ENCODE measurements at places on chromosomes 5 and 9. TPM values are rescaled to one million over a fixed set of nuclear protein-coding genes. Genes with fewer than 3 reads are reported as not detected.

The C5orf34 gene
- total RNA-seq = 1.8 TPM

The PCDHB9 gene
- total RNA-seq = 2.2 TPM

The HEMGN gene
- not detected for total RNA-seq

The BTNL9 gene
- not detected for total RNA-seq

The ORM2 gene
- not detected for total RNA-seq

The APBA1 gene
- total RNA-seq = 11.5 TPM

The TLX3 gene
- total RNA-seq = not detected

The PCDHGB3 gene
- total RNA-seq = 6.8 TPM

The MRRF gene
- total RNA-seq = 36.4 TPM

The TAF11L5 gene
- not detected for total RNA-seq

The GCNT1 gene
- 18.7 TPM for total RNA-seq

The FOXD4L3 gene
- not detected for total RNA-seq

The NR5A1 gene
- not detected for total RNA-seq

The CTXN3 gene
- not detected for total RNA-seq

The DDX4 gene
- total RNA-seq = not detected

The FLT4 gene
- total RNA-seq = 0.16 TPM

The ISL1 gene
- not detected for total RNA-seq

The NUTM2G gene
- not detected for total RNA-seq

The SLC45A2 gene
- total RNA-seq = not detected

The SLC27A6 gene
- total RNA-seq = 0.97 TPM

The ODF2 gene
- total RNA-seq = 31.0 TPM

The ZFP37 gene
- 4.5 TPM for total RNA-seq

The CAMLG gene
- 35.0 TPM for total RNA-seq

The PPIP5K2 gene
- 94.3 TPM for total RNA-seq

The PTGER4 gene
- total RNA-seq = 29.9 TPM

The OGN gene
- total RNA-seq = 2.1 TPM

The IRX1 gene
- 26.1 TPM for total RNA-seq

The PCDHB14 gene
- 0.61 TPM for total RNA-seq

The KDM3B gene
- 60.2 TPM for total RNA-seq

The ACOT12 gene
- total RNA-seq = not detected

The SLCO6A1 gene
- not detected for total RNA-seq

The ABCA2 gene
- 11.9 TPM for total RNA-seq

The CSF1R gene
- total RNA-seq = 0.16 TPM

The TMEM171 gene
- total RNA-seq = 27.3 TPM

The TAS2R1 gene
- total RNA-seq = not detected

The PTPN3 gene
- total RNA-seq = 0.61 TPM

The C1QTNF3 gene
- 1.8 TPM for total RNA-seq

The PHF24 gene
- under 0.01 TPM for total RNA-seq

The PCDHB5 gene
- 1.2 TPM for total RNA-seq

The ITGA1 gene
- total RNA-seq = 125 TPM

The MARVELD2 gene
- total RNA-seq = 3.3 TPM

The LCN9 gene
- total RNA-seq = not detected

The SLC28A3 gene
- total RNA-seq = 0.49 TPM

The HNRNPH1 gene
- total RNA-seq = 341 TPM

The LHX3 gene
- not detected for total RNA-seq

The CCDC192 gene
- not detected for total RNA-seq

The ANKDD1B gene
- 0.12 TPM for total RNA-seq

The BSPRY gene
- not detected for total RNA-seq

The SMIM15 gene
- total RNA-seq = 43.6 TPM

Data from hair follicle dermal papilla cell (primary cell).